ENCODE measurements at places on chromosomes 11 and 22.

DNA sequence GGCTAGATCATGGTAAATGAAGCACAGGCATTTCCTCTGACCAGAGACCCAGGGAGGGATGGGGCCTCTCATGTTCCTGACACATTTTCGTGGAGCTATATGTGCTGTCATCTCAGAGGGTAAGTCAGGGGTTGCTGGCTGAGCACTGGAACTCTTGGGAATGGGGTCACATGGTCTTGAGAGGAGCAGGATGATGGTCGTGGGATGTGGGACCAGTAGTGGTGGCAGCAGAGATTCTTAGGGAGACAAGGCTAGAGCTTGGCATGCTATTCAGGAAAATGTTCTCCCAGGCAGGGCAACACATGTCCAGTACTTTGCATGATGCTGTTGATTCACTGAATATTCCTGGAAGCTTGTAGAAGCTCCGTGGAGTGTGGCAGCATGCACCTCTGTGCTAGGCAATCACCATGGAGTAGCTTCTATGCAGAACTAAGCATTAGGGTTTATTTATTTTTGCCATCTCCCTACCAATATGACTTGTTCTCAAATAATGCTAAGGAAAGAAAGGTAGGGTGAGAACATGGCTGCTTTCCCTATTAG, 31.4 kb upstream of the TTC12 start:
- no peak for DNase-seq

DNA sequence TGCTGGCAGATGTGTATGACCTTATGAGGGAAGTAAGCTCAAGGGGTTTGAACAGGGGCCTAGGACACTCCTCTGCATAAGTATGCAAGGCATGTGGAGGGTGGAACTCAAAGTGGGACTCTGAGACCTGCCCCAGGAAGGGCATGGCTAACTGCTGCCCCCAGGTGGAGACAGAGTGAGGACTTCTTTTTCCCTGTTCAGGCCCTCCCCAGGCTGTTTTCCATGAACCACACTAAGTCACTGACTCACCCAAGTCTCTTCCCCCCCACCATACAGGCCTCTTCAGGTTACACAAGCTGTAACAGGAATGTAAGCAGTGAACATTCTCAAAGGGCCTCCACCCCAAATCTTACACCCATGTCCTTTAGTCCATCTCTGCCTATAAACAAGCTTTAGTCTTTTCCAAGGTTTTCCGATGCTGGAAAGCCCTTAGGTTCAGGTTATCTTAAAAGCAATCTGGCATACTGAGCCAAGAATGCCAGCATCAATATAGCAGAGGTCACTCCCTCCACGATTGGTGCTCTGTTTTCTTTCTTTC, 13.1 kb downstream of the EEF1G start:
- peak; percentile 99 for DNase-seq

DNA sequence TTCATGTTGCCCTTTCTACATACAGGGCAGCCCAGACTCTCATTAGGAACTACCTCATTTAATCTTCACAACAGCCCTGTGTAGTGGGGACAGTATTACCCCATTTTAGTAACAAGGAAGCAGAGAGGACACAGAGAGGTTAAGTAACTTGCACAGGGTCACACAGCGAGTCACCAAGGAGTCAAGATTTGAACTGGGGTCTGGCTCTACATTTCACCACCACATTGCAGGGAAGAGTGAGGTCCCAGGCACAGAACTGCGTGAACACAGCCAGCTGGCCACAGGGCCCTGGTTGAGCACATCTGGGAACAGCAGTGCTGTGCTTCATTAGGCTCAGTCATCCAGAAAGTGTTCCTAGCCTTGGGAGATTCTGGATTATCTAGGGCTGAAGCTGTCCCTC, 45.4 kb upstream of the ISX start:
- DNase-seq: no peak

DNA sequence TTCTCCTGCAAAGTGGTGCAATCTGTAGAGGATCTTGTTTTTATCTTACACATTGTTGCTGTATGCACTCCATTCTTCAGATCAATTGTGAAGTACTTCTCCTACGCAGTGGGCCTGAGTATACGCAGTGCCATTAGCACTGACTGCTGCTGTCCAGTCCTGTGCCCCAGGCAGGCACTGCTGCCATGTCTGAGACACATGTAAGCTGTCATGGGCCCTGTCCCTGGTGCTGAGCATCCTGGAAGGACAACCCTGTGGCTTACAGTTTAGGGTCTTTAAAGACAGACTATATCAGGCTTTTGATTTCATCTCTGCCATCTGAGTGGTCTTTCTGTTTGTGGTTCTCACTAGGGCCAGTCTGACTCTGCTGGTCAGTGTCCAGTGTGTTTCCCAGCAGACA, 44.8 kb upstream of the PTPN5 start:
- no peak for DNase-seq

Measured in AG10803 (cell line).